ENCODE measurements at places on chromosomes 6 and 20.

DNA sequence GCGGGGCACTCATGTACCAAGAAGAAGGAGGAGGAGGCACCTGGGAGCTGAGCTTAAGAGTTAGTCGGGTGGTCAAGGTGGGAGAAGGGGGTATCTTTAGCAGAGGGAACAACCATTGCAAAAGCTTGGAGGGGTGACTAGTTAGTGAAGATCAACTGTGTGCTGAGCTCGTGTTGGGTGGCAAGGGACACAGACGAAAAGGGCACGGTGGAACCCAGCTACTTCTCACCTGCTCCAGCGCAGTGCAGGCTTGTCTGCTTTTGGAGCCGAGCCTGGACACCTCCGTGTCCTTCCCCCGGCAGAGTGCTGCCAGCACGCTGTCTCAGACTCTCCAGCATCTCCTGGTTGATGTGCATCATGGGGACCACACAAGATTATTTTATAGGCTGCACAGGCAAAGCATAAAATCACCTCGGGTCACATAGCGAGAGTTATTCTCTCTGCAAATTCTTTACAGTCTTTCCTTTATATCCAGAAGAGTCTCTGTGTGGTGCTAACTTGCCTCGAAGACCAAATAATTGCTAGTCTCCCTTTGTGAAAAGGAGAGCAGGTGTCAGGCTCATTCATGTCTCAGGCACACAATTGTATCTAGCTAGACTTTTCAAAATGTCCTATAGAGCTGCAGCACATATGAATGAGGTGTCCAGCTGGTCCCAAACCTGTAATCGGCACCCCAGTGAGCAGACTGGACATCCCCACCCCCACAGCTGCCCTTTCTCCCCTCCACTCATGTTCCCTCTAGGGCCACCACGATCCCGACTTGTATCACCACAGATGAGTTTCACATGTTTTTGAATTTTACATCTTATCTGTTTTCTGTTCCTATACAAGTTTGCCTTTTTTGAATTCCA is 123.4 kb downstream of the CEBPB start:
- no peak for DNase-seq

GRCh38 chr6:115514656-115515055 is 546.0 kb downstream of the FRK start:
- no peak for DNase-seq

DNA sequence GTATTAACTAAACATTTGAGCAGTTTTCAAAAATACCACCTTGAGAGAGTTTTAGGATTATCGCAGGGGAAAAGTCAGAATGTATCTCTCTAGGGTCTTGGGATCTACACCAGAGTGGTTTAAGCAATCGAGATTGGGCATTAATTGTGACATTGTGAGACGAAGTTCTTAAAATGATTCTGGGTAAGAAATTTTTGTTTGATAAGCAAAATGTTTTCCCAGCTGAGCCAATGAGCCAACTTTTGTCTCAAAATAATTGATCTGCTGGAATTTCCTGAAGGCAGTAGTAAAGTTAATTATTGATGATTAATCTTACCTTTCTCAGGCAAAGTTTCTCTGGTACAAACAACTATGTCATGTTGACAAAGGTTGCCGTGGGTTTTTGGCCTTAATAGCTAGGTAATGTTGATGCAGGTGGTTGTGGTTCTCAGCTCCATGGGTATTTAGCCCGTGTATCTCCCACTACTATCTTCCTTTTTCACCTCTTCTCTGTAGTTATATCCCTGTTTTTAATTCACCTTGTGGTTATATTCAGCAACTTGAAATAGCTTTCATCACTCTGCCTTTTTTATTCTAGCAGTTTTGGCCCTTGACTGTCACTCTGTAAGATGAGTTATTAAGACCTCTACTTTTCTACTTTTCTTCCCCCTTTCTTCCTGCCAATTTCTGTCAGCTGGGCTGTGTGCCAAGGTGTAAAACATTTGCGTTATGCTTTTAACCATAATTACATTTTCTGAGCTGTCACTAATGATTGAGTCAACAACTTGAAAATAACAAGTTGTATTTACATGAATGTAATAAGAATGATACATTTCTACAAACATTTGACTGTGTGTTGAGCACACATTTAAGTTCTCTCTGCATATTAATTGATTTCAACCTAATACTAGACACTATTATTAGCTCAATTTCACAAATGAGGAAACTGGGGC is 368.3 kb upstream of the BTBD3 start:
- no peak for DNase-seq

DNA sequence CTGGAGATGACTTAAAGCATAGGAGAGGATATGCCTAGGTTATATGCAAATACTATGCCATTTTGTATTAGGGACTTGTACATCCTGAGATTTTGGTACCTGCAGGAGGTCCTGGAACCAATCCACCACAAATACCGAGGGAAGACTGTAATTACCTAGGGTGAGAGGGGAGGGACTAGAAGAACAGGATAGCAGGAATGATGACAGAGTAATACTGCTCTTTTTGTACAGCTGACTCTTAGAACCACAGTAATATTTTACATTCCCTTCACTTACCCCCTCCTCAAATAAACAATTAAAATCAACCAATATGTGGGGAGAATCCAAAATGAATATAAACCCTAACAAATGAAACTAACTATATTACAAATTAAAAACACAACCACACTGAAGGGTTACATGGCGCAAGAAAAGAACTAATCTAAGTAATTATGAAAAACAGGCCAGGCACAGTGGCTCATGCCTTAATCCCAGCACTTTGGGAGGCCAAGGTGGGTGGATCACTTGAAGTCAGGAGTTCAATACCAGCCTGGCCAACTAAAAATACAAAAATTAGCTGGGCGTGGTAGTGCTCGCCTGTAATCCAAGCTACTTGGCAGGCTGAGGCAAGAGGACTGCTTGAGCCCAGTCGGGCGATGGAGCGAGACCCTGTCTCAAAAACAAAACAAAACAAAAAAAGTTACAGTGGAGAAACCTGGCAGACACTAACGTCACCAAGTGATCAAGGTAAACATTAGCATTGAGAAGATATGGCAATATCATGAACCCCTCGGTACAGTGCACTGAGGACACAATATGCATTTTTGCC is 37.1 kb downstream of the MAP1LC3A start:
- no peak for DNase-seq

DNA sequence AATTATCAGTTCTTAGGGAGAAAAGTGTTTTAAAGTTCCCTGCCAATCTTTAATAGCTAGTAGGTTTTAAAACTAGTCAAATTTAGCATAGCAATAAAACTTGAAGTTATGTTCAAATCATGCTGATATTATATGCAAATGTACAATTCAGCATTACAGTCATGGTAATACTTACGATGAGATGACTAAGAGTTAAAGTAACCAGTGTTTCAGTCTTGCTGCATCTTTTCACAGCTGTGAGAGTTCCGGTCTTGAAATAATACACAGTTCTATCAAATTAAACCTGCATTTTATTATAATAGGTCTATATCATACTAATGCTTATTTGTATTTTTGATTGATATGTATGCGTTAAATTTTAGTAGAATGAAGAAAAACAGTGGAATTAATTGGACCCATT is 26.1 kb downstream of the POPDC3 start:
- DNase-seq = no peak
